ENCODE measurements at places on chromosomes 7 and 10.

GRCh38 chr7:29019896-29020295 is 61.8 kb upstream of the TRIL start:
- no peak for DNase-seq

- DNase-seq, result no peak
Measured at GRCh38 chr7:105330526-105330925, 58.2 kb downstream of the SRPK2 start.

DNA sequence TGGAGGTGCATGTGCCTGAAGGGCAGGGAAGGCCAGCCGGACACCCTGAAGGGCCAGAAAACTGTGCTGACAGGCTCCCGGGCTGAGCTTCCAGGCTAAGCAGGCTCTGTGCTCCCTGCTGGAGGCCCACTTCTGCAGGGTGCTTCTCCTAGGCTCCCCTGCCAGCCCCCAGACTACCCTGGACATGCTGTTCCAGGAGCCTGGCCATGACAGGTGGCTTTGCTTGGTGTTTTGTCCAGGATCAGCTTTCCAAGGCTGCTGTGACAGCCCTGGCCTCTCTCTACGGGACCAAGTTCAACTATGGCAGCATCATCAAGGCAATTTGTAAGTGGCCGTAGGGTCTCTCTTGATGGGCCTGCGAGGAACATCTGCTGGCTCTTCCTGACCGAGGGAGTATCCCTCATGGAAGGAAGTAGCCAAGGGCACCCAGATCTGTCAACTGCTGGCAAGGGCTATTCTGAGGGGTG is 5.3 kb downstream of the CPA1 start:
- no peak for DNase-seq

GRCh38 chr7:11748884-11749283 is 83.1 kb downstream of the THSD7A start:
- no peak for DNase-seq

DNA sequence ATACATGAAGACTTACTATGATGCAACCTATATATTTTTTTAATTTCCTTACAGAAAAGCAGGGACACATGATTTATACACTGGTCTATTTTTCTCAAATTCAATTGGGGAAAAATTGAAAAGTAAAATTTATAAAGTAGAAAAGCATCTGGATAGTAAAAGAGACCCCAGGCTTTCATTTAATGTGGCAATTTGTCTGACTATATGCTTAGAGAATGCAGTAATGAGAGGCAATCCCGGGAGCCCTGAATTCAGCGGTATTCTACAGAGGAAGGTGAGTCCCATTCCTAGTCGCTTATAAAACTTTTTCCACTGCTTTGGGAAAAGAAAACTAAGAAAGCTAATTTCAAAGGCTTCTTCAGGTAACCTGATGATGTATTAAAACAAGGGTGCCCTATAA is 167.1 kb downstream of the SEMA3D start:
- DNase-seq, result no peak

- no peak for DNase-seq
Measured at GRCh38 chr7:39228946-39229345, 251.2 kb downstream of the POU6F2 start.
